ENCODE measurements at places on chromosomes 5 and 9. TPM values are rescaled to one million over a fixed set of nuclear protein-coding genes. Genes with fewer than 3 reads are reported as not detected.

DNA sequence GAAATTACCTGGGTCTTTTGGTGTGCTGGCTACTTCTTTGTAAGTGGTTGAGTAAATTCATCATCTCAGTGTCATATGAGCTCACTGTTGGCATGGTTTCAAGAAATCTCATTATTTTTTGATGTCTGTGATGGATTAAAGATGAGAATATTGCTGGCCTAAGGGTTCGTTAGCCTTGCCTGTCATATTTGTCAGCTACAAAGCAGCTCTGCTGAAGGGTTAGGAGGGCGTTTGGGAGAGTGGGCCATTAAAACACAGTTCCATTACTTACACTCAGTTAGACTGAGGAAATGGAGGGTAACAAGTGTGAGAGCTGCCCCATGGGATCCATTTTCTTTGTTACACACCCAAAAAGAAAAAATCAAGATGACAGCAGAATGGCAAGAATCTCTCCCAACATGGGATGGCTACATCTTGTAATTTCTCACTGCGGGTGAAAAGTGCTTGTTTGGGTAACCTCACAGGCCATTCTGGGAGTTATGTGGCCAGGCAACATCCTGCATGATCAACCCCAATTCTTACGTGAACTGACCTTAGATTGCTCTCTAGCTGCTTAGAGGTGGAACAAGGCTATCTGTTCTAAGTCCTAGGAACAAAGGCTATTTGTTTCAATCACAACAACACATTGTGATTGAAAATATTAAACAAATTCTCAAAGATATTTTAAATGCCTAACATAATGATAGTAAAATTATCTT lies 609.5 kb upstream of the RGMB start:
- H3K27me3 ChIP-seq, result no peaks in the 10 kb centered on the region
- H3K36me3 ChIP-seq, result no peaks in the 10 kb centered on the region
- DNase-seq, result no peak
- no peaks in the 10 kb centered on the region for H3K4me1 ChIP-seq
- no peak overlapping the region for H3K27ac ChIP-seq

GRCh38 chr9:89388084-89388867 lies 70.0 kb downstream of the SECISBP2 start:
- H3K27me3 ChIP-seq, result no peaks in the 10 kb centered on the region
- DNase-seq, result peak; percentile 94
- peaks cover 4% of the 10 kb centered on the region for H3K4me1 ChIP-seq

DNA sequence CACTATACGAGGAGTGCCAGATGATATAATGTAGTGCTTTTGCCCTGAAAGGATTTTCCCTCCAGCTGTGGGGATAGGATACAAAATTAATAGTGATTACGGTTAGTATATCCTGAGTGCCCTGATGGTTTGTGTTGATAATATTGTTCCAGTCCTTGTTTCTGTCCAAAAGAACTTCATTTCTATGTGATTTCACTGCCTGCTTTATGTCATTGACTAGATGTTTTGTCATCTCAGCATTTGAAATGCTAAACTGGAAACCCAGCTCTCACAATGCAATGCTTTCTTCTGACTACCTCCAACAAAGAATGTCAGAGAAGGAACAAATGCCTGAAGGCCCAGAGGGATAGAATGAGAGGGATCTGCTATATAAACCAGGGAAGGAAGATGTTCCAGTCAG lies 177.8 kb downstream of the NIPBL start:
- H3K36me3 ChIP-seq, result peaks cover 54% of the 10 kb centered on the region
- H3K4me1 ChIP-seq, result peaks cover 13% of the 10 kb centered on the region
- no peak for DNase-seq

DNA sequence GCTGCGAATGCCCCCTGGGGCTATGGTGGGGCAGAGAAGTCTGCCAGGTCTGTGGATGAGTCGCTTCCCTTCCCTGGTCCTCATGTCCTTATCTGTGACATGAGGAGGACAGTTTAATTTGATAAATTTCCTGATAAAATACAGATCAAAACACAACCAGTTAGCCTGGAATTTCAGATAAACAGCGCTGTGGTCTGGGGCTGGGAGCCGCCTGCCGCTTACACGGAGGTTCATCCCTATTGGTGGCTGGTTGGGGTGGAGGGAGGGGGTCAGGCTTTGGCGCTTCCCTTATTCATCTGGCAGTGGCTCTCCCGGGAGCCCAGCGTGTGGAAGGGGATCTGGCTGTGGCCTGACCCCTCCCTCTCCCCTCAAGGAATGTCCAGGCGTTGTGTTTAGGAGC lies 17.9 kb downstream of the CRB2 start:
- DNase-seq, result no peak
- H3K27me3 ChIP-seq, result peaks cover 27% of the 10 kb centered on the region
- no peak overlapping the region for H3K27ac ChIP-seq
- no peak overlapping the region for H3K4me3 ChIP-seq
- H3K36me3 ChIP-seq, result peaks cover 8% of the 10 kb centered on the region
- no peaks in the 10 kb centered on the region for H3K4me1 ChIP-seq

- no peaks in the 10 kb centered on the region for H3K4me1 ChIP-seq
- H3K36me3 ChIP-seq, result peaks cover 67% of the 10 kb centered on the region
- no peak for DNase-seq
- no peaks in the 10 kb centered on the region for H3K27me3 ChIP-seq
- no peak overlapping the region for H3K4me3 ChIP-seq
Measured at GRCh38 chr5:14486996-14487896, 94.3 kb upstream of the OTULINL start.

DNA sequence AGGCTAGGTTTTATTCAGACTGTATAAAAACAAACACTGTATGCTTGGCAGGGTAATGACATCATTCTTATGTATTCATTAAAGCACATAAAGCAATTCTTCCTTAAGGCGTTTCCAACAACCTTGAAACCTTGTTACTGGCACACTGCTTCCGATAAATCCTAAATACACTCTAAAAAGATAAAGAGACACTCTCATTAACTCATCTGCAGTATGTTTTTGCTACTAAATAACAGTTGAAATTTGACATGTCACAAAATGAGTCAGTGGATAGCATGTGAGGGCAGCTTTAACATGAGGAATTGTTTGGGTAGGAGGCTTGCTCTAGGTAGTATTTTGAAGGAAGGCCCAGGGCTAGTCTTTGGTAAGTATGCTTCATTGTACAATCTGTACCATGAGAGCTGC lies 13.7 kb downstream of the YIPF5 start:
- H3K4me3 ChIP-seq, result no peak overlapping the region
- H3K27ac ChIP-seq, result peak overlapping the region; percentile 44
- peaks cover 5% of the 10 kb centered on the region for H3K4me1 ChIP-seq
- DNase-seq, result no peak
- H3K36me3 ChIP-seq, result peaks cover 47% of the 10 kb centered on the region

GRCh38 chr9:128595471-128595870 lies 43.1 kb downstream of the SPTAN1 start:
- no peak overlapping the region for H3K4me3 ChIP-seq
- peaks cover 99% of the 10 kb centered on the region for H3K36me3 ChIP-seq
- no peak overlapping the region for H3K27ac ChIP-seq
- DNase-seq, result no peak

- H3K27me3 ChIP-seq, result peaks cover 11% of the 10 kb centered on the region
- no peak for DNase-seq
- H3K27ac ChIP-seq, result no peak overlapping the region
- H3K4me1 ChIP-seq, result no peaks in the 10 kb centered on the region
- no peaks in the 10 kb centered on the region for H3K36me3 ChIP-seq
Measured at GRCh38 chr5:7941692-7942091, 72.7 kb downstream of the MTRR start.

DNA sequence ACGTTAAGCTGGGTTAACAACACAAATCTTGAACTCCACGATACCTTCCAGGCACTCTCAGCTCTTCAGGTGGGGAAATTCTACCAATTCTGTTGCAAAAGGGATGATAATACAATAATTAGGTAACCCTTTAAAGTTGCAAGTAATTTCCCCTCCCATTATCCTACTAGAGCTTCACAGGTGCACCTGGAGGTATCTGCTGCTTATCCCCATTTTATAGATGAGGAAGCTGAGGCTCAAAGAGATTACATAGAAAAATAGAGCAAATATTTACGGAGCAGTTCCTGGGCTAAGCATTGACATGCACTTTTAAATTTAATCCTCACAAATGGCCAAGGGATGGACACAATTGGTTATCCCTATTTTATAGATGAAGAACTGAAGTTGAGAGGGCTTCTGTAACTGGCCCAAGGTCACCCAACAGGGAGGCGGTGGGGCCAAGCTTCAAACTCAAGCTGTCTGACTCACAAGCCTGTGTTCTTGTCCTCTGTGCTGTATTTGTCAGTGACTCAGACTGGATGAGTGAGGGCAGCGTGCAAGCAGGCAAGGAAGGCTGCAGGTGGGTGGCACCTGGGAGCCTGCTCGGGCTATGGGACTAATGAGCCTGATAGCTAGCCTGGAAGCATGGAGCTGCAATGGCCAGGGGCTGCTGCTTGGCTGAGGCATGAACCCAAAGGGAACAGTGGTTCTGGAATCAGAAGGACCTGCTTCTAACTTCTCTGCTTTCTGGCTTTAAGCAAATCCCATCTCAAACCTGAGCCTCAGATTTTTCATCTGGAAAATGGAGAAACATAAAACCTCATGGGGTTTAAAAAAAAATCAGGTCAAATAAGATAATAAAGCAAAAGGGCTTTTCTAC lies 105.5 kb downstream of the PDE6A start:
- H3K27ac ChIP-seq, result peak overlapping the region; percentile 70
- no peaks in the 10 kb centered on the region for H3K27me3 ChIP-seq
- peaks cover 34% of the 10 kb centered on the region for H3K36me3 ChIP-seq
- peak; percentile 94 for DNase-seq
- peaks cover 19% of the 10 kb centered on the region for H3K4me1 ChIP-seq

DNA sequence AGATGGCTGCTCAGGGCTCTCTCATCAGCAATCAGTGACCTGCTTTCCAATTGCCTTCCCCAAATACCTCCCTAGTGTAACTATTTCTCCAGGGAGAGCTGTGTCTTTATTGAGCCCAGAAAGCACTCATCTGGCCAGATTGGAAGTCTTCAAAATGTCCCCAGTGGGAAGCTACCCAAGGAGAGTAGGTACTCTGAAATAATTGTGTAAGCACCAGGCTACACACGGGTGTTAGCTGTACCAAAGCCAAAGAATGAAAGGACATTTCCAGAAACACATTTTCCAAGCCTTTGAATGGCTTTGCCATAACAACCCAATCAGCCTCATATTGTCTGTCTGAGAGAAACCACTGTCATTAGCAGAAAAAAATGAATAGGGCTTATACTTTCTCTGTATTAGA lies 318.8 kb downstream of the FAM170A start:
- DNase-seq, result no peak
- H3K4me1 ChIP-seq, result peaks cover 5% of the 10 kb centered on the region
- H3K27ac ChIP-seq, result no peak overlapping the region
- no peak overlapping the region for H3K4me3 ChIP-seq
- H3K36me3 ChIP-seq, result no peaks in the 10 kb centered on the region
- no peaks in the 10 kb centered on the region for H3K27me3 ChIP-seq

- no peaks in the 10 kb centered on the region for H3K36me3 ChIP-seq
- no peak overlapping the region for H3K27ac ChIP-seq
- no peaks in the 10 kb centered on the region for H3K27me3 ChIP-seq
- DNase-seq, result no peak
- no peaks in the 10 kb centered on the region for H3K4me1 ChIP-seq
Measured at GRCh38 chr9:13386935-13387733, 107.6 kb upstream of the MPDZ start.

GRCh38 chr9:79135681-79136415 lies 435.9 kb upstream of the TLE4 start:
- no peak overlapping the region for H3K4me3 ChIP-seq
- no peak overlapping the region for H3K27ac ChIP-seq
- H3K27me3 ChIP-seq, result no peaks in the 10 kb centered on the region

DNA sequence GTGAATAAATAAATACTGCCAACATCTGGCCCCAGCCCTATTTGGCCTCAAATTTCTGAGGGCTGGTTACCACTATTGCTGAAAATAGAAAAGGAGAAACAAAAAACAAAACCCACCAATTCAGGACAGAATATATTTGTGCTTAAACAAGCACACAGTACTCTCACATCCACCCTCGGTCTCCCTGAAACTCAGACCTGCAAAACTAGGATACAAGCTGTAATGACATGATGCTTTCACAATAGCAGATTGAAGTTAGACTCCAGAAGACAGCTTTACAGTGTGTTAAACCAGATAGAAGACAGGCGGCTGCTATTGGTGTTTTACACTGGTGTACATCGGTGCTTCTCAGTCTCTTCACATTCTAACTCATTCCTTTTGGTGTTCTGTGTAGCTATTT lies 214.9 kb upstream of the DMRT1 start:
- DNase-seq, result no peak
- H3K4me3 ChIP-seq, result no peak overlapping the region
- peaks cover 19% of the 10 kb centered on the region for H3K4me1 ChIP-seq

DNA sequence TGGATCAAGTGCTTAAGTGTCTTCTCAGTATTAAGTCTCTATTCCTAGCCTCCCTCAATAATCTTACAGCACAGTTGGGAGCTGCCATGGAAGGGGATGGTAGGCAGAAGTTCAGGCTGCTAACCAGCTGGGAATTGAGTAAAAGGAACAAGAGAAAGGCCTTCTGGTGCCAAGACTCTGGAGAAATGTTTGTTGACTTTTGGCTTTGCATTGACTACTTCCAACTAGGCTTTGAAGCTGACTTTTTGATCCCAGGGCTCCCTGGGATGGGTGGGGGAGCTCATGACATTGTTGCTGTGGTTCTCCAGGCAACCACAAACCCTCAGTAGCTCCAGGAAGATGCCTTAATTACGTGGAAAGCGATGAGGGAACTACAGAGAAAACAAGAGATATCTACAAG lies 85.2 kb upstream of the HTR4 start:
- H3K27me3 ChIP-seq, result no peaks in the 10 kb centered on the region
- H3K27ac ChIP-seq, result no peak overlapping the region
- H3K36me3 ChIP-seq, result no peaks in the 10 kb centered on the region
- no peak overlapping the region for H3K4me3 ChIP-seq

The DNAI1 gene
- not detected for total RNA-seq

The PCDHGA7 gene
- total RNA-seq, result 0.86 TPM

The CDX1 gene
- not detected for total RNA-seq

The NUTM2F gene
- not detected for total RNA-seq

The NTNG2 gene
- not detected for total RNA-seq

The OR13C2 gene
- total RNA-seq, result not detected

Measured in MCF 10A (cell line).